Activated T-cell treated with anti-CD3 and anti-CD28 coated beads, Interleukin-2, amount 50 U/mL, for 72 hours (primary cell): ENCODE measurements at places on chromosomes 11 and 22. TPM values are rescaled to one million over a fixed set of nuclear protein-coding genes. Genes with fewer than 3 reads are reported as not detected.

DNA sequence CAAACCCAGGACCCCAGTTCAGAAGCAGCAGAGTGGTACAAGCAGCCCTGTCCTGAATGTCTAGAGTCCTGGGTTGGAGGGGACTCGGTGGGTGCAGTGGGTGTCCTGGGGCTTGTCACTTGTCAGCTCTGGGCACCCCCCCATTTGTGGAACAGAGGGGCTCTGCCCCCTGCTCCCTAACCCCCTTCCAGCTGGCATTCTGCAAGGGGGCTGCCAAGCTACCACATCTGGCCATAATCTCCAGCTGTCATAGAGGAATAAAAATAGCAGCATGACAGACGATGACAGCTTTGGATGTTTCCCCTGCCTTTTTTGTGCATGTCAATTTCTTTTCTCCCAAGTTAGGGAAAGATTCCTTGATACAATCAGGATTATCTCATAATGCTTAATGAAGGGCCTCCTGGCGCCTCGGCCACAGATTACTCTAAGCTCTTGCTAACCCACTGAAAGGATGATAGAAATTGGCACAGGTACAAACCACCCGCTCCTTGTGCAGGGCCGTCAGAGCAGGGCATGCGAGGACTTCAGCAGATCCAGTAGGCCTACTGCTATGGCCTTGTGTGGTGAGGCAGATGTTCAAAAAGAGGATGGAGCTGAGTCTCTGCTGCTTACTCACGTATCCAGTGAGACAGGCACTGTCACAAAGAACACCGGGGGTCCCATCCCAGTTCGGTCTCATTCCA is 83.0 kb downstream of the ISX start:
- H3K27ac ChIP-seq, result no peak overlapping the region
- peaks cover 40% of the 10 kb centered on the region for H3K27me3 ChIP-seq
- no peak overlapping the region for H3K4me3 ChIP-seq
- H3K4me1 ChIP-seq, result peaks cover 5% of the 10 kb centered on the region
- H3K36me3 ChIP-seq, result no peaks in the 10 kb centered on the region

Gene MOV10L1
- total RNA-seq, result 0.36 TPM

Gene TMEM132A
- total RNA-seq, result 3.5 TPM

DNA sequence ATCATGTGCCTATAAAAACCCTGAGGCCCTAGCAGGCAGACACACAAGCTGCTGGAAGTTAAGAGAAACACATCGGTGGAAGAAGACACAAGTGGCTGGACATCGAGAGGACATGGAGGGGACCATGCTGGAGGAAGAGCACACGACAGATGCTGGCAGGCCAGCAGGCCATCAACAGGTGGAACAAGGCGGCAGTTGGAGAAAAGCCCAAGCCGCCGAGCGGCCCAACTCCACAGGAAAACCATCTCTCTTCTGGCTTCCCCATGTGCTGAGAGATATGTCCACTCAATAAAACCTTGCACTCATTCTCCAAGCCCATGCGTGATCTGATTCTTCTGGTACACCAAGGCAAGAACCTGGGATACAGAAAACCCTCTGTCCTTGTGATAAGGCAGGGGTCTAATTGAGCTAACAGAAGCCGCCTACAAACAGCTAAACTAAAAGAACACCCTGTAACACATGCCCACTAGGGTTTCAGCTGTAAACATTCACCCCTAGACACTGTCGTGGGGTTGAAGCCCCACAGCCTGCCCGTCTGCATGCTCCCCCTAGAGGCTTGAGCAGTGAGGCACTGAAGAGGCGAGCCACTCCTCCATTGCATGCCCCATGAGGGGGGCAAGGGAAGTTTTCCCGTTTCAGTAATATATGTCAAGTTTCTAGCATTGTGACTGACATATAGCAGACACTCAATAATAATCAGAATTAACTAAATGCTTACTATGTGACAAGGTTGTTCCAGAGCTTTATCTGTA is 39.0 kb upstream of the MMP20 start:
- H3K27me3 ChIP-seq, result peaks cover 3% of the 10 kb centered on the region
- H3K27ac ChIP-seq, result no peak overlapping the region
- H3K4me1 ChIP-seq, result peaks cover 5% of the 10 kb centered on the region

Gene RBMXL2
- not detected for total RNA-seq

Gene OR8I2
- total RNA-seq, result not detected

- H3K4me3 ChIP-seq, result no peak overlapping the region
- H3K36me3 ChIP-seq, result no peaks in the 10 kb centered on the region
- no peaks in the 10 kb centered on the region for H3K4me1 ChIP-seq
These were observed 37.1 kb upstream of the MMP12 start for GRCh38 chr11:102911758-102912481.

DNA sequence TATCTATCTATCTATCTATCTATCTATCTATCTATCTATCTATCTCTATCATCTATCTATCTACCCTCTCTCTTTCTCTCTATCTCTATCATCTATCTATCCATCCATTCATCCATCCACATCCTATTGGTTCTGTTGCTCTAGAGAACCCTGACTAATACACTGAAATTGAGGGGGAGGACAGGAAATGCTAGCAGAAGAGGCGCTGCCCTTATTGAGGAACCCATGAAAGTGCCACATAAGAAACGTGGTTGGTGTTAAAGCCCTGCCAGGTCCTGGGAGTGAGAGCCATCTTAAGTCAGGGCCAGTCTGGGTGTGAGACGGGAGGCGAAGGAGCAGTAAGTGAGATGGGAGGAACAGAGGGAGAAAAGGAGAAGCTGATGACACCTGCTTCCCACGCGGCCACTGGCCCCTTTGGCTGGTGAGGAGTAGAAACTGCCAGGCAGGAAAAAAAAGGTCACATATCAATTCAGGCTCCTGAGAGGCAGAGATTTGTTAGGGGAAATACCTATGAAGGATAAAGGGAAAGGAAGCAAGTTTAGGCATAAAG is 87.9 kb upstream of the PLET1 start:
- no peak overlapping the region for H3K27ac ChIP-seq
- no peak overlapping the region for H3K4me3 ChIP-seq
- H3K36me3 ChIP-seq, result no peaks in the 10 kb centered on the region
- H3K27me3 ChIP-seq, result no peaks in the 10 kb centered on the region
- peaks cover 4% of the 10 kb centered on the region for H3K4me1 ChIP-seq
- no peak for DNase-seq

Gene TSGA10IP
- total RNA-seq, result not detected

Gene ZNF70
- total RNA-seq, result 1.6 TPM

Gene DBX1
- not detected for total RNA-seq

Gene CADM1
- total RNA-seq, result 1.7 TPM

Gene RFPL1
- total RNA-seq, result not detected

DNA sequence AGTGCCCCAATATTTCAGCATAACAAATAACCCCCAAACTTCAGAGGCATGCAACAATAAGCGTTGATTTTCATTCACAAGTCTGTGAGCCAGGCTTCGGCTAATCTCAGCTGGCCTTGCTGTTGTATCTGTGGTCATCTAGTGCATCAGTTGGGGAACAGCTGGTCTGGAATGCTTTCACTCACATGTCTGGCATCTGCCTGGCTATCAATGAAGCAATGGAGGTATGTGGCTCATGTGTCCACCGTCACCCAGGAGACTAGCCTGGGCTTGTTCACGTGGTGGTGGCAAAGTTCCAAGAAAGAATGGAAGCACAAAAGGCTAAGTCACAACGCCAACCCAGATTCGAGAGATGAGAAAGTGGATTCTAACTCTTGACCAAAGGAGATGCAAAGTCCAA is 304.8 kb upstream of the ISX start:
- H3K27ac ChIP-seq, result no peak overlapping the region
- no peaks in the 10 kb centered on the region for H3K4me1 ChIP-seq
- no peak overlapping the region for H3K4me3 ChIP-seq
- H3K36me3 ChIP-seq, result no peaks in the 10 kb centered on the region

DNA sequence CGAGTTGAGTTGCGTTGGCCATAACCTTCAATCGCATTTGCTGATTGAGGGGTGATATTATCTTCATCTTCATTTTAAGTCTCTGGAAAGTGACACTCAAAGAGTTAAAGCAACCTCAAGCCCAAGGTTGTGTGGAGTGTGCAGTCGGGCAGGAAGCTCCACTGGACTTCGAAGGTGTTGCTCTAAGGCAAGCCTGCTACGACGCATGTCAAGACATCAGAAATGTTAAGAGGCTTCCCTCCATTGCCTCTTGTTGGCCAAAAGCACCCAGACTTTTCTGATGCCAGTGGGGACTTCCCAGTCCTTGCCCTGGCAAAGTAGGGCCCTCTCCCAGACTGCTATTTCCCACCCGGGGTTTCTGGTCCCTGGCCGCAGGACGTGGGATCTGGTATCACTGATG is 23.6 kb upstream of the SCGB1D1 start:
- no peak overlapping the region for H3K27ac ChIP-seq
- peaks cover 21% of the 10 kb centered on the region for H3K27me3 ChIP-seq
- no peaks in the 10 kb centered on the region for H3K36me3 ChIP-seq
- H3K4me1 ChIP-seq, result peaks cover 2% of the 10 kb centered on the region

Gene ACTN3
- 0.32 TPM for total RNA-seq
